ENCODE measurements at places on chromosomes 2 and 18. TPM values are rescaled to one million over a fixed set of nuclear protein-coding genes. Genes with fewer than 3 reads are reported as not detected.

KLHL41 gene
- polyA plus RNA-seq, result 5.1 TPM

LRRC30 gene
- polyA plus RNA-seq, result not detected

DNA sequence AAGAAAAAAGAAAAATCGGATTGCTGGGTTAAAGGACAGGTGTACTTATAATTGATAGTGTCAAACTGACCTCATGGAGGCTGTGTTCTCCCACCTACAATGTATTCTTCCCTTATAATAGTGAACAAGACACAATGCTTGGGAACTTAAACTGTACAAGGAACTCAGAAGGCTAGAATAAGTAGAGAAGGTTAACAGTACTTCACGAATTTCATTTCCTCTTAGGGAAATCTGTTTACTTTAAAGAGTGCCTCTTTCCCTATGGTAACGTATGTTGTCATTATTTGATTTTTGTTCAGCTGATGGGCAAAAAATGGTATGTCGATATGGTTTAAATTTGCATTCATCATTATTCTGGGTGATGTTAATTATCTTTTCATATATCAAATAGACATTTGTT lies 9.2 kb upstream of the HK2 start:
- no peaks in the 10 kb centered on the region for H3K36me3 ChIP-seq
- H3K4me3 ChIP-seq, result no peak overlapping the region
- no peaks in the 10 kb centered on the region for H3K4me1 ChIP-seq
- DNase-seq, result no peak
- H3K27ac ChIP-seq, result no peak overlapping the region

- no peak for DNase-seq
- no peaks in the 10 kb centered on the region for H3K36me3 ChIP-seq
- H3K27me3 ChIP-seq, result no peaks in the 10 kb centered on the region
- no peak overlapping the region for H3K27ac ChIP-seq
Observed at GRCh38 chr2:46800625-46801349, 114.8 kb downstream of the MCFD2 start.

- DNase-seq, result no peak
- H3K4me3 ChIP-seq, result no peak overlapping the region
- H3K27me3 ChIP-seq, result no peaks in the 10 kb centered on the region
- no peak overlapping the region for H3K27ac ChIP-seq
- peaks cover 8% of the 10 kb centered on the region for H3K4me1 ChIP-seq
Observed at GRCh38 chr2:122136056-122136455, 380.6 kb downstream of the TSN start.
